A549 treated with dexamethasone at 1 μM for 4 hours (cell line): ENCODE measurements at places on chromosomes 2 and 18. TPM values are rescaled to one million over a fixed set of nuclear protein-coding genes. Genes with fewer than 3 reads are reported as not detected.

CREG2 gene
- 6.9 to 11.8 TPM (median 10.9 TPM) in 5 replicates for total RNA-seq

ARHGEF4 gene
- total RNA-seq: 7.8 to 15.5 TPM (median 11.2 TPM) in 5 replicates

CTIF gene
- total RNA-seq: 11.1 to 15.1 TPM (median 12.9 TPM) in 5 replicates

TCF7L1 gene
- total RNA-seq: 7.5 to 12.4 TPM (median 11.6 TPM) in 5 replicates

FABP1 gene
- total RNA-seq: not detected in 5 replicates

COL3A1 gene
- 0.12 to 0.27 TPM (median 0.21 TPM) in 5 replicates for total RNA-seq

SLC11A1 gene
- total RNA-seq: 0.11 to 0.20 TPM (median 0.16 TPM) in 5 replicates

LHCGR gene
- total RNA-seq: not detected in 5 replicates

METTL21A gene
- 21.6 to 24.5 TPM (median 23.5 TPM) in 5 replicates for total RNA-seq

ZNF804A gene
- not detected in 5 replicates for total RNA-seq

CCDC150 gene
- total RNA-seq: 3.0 to 4.9 TPM (median 4.5 TPM) in 5 replicates

DYSF gene
- total RNA-seq: 0.62 to 0.93 TPM (median 0.75 TPM) in 5 replicates

CYP27A1 gene
- total RNA-seq: 0.15 to 0.18 TPM (median 0.18 TPM) in 5 replicates

SPDYA gene
- 0.14 to 0.28 TPM (median 0.26 TPM) in 4 of 5 replicates, not detected in the other for total RNA-seq

MYCN gene
- total RNA-seq: 0.05 TPM in 1 of 5 replicates, not detected in the others

CD207 gene
- total RNA-seq: 0.05 to 0.08 TPM (median 0.07 TPM) in 3 of 5 replicates, not detected in the others

CABYR gene
- total RNA-seq: 14.7 to 22.0 TPM (median 16.2 TPM) in 5 replicates

RTN4 gene
- 391 to 487 TPM (median 457 TPM) in 5 replicates for total RNA-seq

KIF5C gene
- 0.33 to 0.43 TPM (median 0.33 TPM) in 5 replicates for total RNA-seq

REG3G gene
- not detected in 5 replicates for total RNA-seq

C2orf80 gene
- total RNA-seq: not detected in 5 replicates

IL36A gene
- total RNA-seq: not detected in 5 replicates

KCNG3 gene
- 0.41 to 0.73 TPM (median 0.54 TPM) in 5 replicates for total RNA-seq

ERFE gene
- total RNA-seq: 4.8 to 7.9 TPM (median 7.4 TPM) in 5 replicates

VWC2L gene
- not detected in 5 replicates for total RNA-seq

BOLL gene
- total RNA-seq: not detected in 5 replicates

LRP1B gene
- total RNA-seq: 0.01 TPM in 2 of 5 replicates, not detected in the others

CYP26B1 gene
- total RNA-seq: 9.1 to 17.2 TPM (median 14.4 TPM) in 5 replicates

SERPINB12 gene
- not detected in 5 replicates for total RNA-seq

YES1 gene
- total RNA-seq: 20.9 to 30.5 TPM (median 27.5 TPM) in 5 replicates

CD226 gene
- 0.07 to 0.21 TPM (median 0.17 TPM) in 5 replicates for total RNA-seq

RNMT gene
- 16.4 to 21.2 TPM (median 18.7 TPM) in 5 replicates for total RNA-seq

HES6 gene
- 7.0 to 12.0 TPM (median 11.0 TPM) in 5 replicates for total RNA-seq

CYP20A1 gene
- 9.0 to 11.5 TPM (median 9.8 TPM) in 5 replicates for total RNA-seq

C2orf74 gene
- total RNA-seq: 16.0 to 19.7 TPM (median 16.3 TPM) in 5 replicates

FLACC1 gene
- total RNA-seq: 0.20 to 0.64 TPM (median 0.22 TPM) in 4 of 5 replicates, not detected in the other

MAP3K19 gene
- not detected in 5 replicates for total RNA-seq

PDCD1 gene
- total RNA-seq: 0.03 TPM in 1 of 5 replicates, not detected in the others

DIPK1C gene
- total RNA-seq: 0.02 TPM in 1 of 5 replicates, not detected in the others

DCC gene
- not detected in 5 replicates for total RNA-seq

EVA1A gene
- total RNA-seq: 7.0 to 10.9 TPM (median 8.7 TPM) in 5 replicates

UGT1A4 gene
- 0.07 TPM in 1 of 5 replicates, not detected in the others for total RNA-seq

LIPG gene
- 0.17 to 0.36 TPM (median 0.25 TPM) in 5 replicates for total RNA-seq

SLC4A3 gene
- total RNA-seq: 1.9 to 4.0 TPM (median 2.9 TPM) in 5 replicates

TMEM178A gene
- 0.12 to 0.21 TPM (median 0.15 TPM) in 4 of 5 replicates, not detected in the other for total RNA-seq

PAIP2B gene
- total RNA-seq: 0.24 to 0.33 TPM (median 0.30 TPM) in 5 replicates
